Brain pericyte (primary cell): ENCODE measurements at places on chromosomes 6 and 20.

DNA sequence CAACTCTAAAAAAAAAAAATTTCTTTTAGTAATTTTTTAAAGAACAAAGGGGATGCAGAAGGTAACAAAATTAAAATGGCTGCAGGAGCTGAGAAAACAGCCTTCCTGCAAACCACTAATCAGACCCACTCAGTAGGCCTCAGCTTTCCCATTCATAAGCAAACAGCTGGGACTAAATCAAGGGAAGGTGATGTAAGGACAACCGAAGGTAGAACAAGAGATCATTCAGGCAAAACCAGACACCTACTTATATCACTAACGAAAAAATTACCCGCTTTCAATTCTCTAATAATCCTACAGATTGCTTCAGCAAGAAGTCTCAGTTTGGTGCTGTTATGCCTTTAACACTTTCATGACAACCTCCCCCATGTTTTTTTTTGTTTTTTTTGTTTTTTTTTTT, 124.0 kb downstream of the ZMYND8 start:
- DNase-seq, result no peak

GRCh38 chr6:159257846-159258245, 88.6 kb downstream of the FNDC1 start:
- DNase-seq, result no peak

DNA sequence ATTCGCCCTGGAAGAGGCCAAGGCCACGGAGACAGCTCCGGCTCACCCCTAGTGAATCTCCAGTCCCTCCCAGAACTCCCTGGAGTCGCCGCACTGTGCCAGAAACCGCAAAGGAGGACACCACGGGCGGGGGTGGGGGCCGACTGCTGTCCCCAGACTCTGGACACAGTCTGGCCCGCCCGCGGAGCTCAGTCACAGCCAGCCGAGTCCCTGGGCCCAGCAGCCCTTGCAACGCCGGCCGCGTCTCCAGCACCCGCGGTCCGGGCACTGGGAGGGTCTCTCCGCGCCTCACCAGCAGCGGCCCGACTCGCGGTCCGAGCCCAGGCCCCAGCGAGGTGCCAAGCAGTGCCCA, 518 bp downstream of the PEX6 start:
- no peak for DNase-seq

DNA sequence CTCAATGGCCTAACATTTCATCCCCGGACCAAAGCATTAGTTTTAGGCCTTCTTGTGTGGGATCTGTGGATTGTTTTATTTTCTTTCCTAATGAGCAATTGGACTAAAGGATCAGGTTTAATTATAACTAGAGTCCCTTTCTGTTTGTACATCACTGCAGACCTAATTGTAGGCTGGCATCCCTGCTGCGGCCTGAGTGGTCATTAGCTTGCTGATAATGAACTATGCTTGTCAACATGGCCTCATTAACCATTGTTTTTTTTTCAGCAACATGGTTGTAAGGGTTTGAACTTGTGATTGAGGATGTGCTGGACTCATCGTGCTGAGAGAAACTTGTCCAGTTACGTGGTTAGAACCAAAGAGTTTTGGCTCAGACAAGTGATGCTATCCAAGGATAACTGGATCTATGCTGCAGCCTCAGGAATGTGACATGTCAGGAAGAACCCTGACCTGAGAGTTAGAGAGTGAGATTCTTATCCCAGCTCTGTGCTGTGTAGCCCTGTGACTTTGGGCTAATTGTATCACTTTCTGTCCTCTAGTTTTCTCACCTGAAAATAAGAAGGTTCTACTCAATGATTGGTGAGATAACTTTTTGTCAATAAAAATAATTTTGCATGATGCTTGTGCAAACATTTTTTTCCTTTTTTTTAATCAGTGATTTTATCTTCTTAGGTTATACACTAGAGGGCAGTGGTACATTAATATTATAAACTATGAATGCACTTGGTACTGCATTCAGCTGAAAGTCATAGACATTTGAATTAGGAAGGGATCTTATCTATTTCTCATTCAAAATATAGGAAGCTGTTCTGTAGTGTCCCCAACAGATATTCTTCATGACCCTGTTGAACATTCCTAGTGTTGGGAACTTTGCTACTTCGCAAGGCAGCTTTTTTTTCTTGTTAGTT, 140.9 kb downstream of the RNF144B start:
- no peak for DNase-seq

GRCh38 chr6:7413151-7413823, 23.7 kb downstream of the RIOK1 start:
- no peak for DNase-seq

DNA sequence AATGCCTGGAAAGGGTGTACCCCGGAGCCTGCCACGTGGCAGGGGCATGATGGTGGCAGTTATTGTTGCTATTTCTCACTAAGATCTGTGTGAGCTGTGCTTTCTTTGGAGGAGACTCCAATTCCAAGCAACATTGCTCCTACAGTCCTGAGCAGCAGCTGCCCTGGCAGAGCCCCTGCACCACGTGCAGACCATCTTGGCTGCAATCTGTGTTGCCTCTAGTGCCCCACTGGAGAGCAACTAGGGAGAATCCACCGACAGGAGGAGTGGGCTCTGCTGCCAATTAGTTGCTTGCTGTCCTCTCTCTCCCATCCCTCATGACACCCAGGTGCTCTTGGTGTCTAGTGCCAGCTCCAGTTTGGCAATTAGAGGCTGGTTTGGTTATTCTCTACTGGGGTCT, 116.0 kb downstream of the PXDC1 start:
- DNase-seq, result no peak

DNA sequence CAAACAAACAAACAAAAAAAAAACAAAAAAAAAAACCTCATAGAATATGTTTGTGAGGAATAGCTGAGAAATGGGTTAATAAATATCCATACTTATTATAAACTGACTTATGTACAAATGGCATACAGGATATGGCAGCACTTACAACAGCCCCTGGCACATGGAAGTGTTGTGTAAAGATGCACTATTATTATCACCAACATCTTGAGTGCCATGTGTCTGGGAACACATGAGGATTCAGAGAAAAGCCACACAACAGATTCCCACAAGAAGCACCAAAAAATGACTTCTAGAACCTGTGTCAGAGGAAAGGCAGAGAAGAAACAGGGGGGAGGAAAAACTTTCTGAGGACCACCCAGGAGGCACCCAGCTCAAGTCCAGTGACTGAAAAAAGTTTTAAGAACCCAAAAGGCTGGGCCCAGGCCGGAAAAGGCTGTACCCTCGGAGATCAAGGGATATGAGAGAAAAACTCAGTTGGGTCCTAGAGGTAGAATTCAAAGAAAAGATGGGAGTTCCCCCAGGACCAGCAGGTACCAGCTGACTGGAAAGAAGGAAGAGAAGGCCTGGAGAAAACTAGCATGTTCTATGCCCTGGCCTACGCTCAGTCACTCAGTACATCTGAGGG, 9.4 kb upstream of the TAF8 start:
- DNase-seq, result no peak

- DNase-seq, result no peak
Observed at GRCh38 chr20:10132387-10132786, 86.2 kb upstream of the SNAP25 start.

DNA sequence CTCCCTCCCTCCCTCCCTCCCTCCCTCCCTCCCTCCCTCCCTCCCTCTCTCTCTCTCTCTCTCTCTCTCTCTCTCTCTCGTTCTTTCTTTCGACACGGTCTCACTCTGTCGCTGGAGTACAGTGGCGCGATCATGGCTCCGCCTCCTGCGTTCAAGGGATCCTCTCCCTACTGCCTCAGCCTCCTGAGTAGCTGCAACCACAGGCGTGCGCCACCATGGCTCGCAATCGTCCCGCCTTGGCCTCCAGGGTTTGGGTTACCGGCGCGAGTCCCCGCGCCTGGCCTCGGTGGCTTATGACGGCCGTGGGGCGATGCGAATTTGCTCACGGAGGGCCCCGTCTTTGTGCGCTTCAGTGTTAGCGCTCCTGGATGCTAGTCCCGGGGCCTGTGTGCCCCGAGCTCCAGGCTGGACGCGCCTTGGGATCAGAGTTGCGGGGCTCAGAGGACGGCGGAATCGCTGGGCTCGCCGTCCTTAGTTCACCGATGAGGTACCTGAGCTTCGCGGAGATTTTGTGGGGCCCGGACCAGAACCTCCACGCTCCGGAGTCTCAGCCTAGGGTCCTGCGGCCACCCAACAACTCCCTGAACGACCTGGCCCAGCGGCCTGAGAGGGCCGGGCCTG, 45.2 kb downstream of the MCUR1 start:
- DNase-seq, result no peak

DNA sequence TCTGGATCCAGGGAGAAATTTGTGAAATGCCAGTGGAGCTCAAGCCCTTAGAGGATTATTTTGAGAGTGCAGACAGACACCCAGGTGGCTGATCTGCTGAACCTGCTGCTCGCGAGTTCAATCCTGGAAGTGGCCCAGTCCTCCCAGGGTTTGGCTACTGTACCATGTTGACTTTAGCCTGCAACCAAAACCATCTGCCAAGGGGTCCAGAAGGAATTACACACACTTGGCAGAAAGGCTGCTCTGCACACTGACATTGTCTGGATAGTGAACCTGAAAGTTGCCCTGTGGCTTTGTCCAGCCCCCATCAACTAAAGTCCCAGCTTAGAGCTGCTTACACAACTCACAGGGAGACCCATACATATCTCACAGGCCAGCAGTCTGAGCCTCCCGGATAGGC, 21.6 kb upstream of the PI3 start:
- no peak for DNase-seq
